ENCODE measurements at places on chromosomes 6 and 20.
A peak's percentile ranks its signal among the peaks of the same experiment; 100 is the strongest.

- DNase-seq = peak; percentile 46
Observed at GRCh38 chr6:139323511-139324300, 31.9 kb upstream of the TXLNB start.

DNA sequence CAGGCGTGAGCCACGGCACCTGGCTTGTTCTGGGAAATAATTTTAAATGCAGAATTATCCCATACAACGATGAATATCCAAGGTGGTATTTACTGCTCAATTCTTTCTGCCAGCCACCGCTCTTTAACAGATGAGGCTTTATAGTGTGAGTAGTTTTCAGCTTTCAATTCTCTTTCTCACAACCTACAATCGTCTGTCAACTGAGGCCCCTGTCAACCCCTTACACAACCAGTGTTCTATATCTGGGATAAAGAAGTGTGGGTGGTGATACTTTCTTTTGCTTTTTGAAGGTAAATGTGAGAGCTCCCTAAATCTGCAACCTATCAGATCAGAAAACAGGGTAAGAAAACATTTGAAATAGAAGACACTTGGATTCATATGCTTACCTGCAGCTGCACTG, 22.5 kb downstream of the STAU1 start:
- no peak for DNase-seq

DNA sequence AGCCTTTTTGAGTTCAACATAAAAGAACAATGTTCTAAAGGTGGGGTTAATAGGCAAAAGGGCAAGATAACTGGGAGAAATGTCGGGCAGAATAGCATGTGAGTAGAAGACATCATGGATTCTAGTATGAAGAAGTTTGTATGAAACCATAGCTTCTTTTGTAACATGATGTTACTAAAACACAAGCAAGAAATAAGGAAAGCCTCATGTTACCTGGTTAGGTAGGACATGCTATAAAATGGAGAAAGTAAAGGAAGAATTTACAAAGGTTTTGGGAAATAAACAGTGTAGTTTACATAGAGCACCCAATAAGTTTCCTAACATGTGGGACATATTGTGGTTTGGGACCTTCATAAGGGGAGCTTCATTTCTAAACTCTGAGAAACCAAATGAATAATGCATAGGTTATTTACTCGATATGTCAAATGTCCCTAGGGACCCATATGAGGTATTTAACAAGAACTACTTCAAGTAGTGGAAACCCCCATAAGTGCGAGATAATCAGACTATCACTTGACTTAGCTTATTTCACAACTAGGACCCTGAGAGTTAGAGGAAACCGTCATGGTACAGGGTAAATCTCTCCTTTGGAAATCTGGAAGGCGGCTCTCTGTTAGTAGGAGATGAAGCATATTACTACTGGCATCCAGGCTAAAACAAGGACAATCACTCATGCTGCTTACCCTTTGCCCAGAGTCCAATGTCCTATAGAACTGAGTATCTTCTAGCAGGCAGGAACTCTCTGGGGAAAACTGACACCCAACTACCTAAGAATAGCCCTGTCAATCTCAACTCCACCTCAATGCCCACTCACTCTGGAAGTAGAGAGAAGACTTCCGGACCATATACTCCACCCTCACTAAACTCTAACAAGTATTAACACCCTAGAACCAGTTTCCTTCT, 57.5 kb downstream of the ILRUN start:
- no peak for DNase-seq

- no peak for DNase-seq
Observed at GRCh38 chr6:106574741-106575458, 54.4 kb downstream of the RTN4IP1 start.

GRCh38 chr6:143241911-143242310, 181.2 kb downstream of the AIG1 start:
- DNase-seq = no peak

DNA sequence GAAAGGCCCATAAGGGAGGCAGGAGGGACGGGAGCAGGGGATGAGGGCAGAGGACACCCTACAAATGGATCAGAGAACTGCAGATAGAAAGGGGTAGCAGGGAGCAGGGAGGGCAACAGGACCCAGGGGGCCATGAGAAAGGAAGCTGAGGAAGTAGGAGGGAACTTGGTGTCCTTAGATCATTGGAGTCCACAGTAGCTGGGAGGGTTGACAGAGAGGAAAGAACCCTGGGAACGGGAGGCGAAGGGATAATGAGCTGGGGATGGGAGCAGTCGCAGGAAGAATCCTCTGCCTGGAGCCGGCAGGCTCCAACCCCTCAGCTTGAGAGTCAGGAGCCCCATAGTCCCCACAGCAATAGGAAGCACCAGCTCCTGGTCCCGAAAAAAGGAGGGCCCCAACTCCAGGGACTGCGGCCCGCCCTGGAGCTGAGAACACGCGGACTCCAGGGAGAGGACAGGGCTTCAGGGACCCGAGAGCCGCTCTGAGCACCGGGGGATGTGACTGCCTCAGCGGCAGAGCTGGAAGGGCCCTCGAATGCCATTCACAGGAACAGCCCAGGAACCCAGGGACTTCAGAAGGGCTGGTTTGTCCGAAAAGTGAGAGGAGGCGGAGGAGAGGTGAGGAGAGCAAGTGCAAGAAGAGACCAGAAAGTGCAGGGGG, 32.7 kb downstream of the HLA-A start:
- no peak for DNase-seq

- DNase-seq = no peak
Observed at GRCh38 chr6:136923116-136923953, 1.2 kb downstream of the SLC35D3 start.

DNA sequence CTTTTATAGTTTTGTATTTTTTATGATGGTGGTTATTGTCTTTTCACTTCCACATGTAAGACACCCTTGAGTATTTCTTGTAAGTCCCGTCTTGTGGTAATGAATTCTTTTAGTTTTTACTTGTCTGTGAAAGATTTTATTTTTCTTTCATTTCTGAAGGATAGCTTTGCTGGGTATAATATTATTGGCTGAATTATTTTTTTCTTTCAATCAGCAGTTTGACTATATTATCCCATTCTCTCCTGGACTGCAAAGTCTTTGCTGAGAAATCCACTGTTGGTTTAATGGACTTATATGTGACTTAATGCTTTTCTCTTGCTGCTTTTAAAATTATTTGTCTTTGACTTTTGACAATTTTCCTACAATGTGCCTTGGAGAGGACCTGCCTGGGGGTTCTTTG, 13.8 kb downstream of the KIF25 start:
- no peak for DNase-seq

- no peak for DNase-seq
Observed at GRCh38 chr20:6489361-6490171, 277.9 kb upstream of the BMP2 start.

DNA sequence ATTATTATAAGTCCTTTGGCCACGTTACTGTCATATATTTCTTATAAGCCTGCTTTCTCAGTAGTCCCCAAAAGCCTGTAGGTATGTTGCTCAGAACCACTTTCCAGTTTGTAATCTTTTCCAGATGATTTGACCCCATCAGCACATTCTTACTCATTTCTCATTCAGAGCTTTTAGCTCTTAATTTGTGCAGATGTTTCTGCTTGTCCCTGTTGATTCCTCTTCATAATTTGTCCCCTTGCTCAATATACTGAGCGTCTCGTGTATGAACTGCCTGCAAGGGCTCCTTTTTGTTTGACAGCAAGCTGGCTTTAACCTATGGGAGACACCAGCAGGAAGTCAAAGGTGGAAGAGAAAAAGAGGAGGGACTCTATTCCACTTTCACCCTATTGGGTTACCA, 733.8 kb upstream of the GJE1 start:
- DNase-seq = no peak

Measured in stimulated activated CD4-positive, alpha-beta T cell treated with anti-CD3 and anti-CD28 coated beads, Interleukin-1b, Interleukin-23, amount 100 ng/mL, for 1 hour (primary cell).